A673 (cell line): ENCODE measurements at places on chromosomes 7 and 10.

- DNase-seq = no peak
Measured at GRCh38 chr7:84447636-84448293, 253.2 kb upstream of the SEMA3A start.

DNA sequence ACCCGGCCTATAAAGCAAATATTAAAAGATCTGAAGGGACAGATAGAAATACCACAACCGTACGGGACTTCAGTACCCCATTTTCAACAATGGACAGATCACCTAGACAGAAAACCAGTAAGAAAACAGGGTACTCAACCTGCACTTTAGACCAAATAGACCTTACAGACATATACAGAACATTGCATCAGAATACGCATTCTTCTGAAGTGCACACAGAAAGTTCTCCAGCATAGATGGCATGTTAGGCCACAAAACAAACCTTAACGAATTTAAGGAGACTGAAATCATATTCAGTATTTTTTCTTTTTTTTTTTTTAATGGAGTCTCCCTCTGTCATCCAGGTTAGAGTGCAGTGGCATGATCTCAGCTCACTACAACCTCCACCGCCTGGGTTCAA, 151.5 kb downstream of the TNS3 start:
- no peak for DNase-seq

DNA sequence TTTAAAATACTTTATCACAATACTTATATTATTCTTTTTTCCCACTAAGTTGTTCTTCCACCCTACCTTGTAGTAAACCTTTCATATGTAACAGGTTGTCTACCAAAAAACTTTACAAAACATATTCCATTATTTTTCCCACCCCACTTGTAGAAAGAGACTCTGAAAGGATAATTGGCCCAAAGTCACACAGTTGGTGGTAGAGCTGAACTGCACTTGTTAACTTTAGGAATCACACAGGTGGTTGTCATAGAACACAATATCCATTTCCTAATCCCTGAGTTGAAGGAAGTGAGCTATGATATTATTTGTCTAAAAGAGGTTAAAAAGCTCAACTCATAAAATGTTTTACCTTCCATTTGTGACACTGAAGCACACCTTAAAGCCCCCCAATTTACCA, 188.8 kb upstream of the FOXP2 start:
- DNase-seq = no peak

DNA sequence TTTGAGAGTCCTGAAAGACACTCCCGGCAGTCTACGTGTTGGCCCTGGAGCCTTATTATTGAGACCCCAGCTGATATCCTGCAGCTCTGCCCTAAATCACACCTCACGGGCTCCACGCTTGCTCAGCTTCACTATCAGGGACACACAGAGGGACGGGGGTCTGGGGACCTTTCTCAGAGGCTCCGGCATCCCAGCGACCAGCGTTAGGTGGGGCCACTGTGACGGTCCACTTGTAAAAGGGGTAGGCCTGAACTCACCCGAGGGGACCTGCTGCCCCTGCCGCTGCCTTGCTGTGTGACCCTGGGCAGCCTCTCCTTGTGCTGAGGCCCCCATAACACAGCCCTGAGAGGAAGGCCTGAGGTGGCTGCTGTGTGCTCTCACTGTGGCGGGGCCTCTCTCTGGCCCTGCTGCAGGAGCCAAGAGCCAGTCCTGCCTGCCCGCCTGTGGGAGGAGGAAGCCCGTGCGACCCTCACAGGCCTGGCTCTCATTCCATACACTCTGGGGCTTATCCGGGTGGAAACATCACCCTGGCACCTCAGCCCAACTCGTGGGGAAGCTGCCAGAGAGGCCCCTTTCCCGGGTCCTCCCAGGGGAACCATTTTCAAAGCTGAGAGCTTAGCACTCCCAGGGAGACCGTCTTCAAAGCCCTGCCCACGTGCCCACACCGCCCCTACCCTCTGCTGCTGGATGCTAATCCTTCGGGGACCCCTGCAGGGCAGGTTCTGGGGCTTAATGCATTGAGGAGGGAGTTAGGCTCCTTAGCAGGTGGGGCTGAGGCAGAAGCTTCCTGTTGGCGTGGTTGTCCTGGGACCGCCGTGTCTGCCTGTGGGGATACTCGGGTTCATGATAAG, 21.7 kb downstream of the AQP1 start:
- peak; percentile 81 for DNase-seq

GRCh38 chr10:127125331-127125730, 71.1 kb downstream of the INSYN2A start:
- no peak for DNase-seq
